ENCODE measurements at places on chromosomes 13 and 19.

GRCh38 chr13:34459856-34460255, 482.2 kb upstream of the NBEA start:
- DNase-seq, result no peak

- DNase-seq, result no peak
These were observed 49.5 kb downstream of the STARD13 start for GRCh38 chr13:33236021-33236420.

- no peak for DNase-seq
These were observed 95.7 kb upstream of the C1QTNF9B start for GRCh38 chr13:23992781-23993679.

DNA sequence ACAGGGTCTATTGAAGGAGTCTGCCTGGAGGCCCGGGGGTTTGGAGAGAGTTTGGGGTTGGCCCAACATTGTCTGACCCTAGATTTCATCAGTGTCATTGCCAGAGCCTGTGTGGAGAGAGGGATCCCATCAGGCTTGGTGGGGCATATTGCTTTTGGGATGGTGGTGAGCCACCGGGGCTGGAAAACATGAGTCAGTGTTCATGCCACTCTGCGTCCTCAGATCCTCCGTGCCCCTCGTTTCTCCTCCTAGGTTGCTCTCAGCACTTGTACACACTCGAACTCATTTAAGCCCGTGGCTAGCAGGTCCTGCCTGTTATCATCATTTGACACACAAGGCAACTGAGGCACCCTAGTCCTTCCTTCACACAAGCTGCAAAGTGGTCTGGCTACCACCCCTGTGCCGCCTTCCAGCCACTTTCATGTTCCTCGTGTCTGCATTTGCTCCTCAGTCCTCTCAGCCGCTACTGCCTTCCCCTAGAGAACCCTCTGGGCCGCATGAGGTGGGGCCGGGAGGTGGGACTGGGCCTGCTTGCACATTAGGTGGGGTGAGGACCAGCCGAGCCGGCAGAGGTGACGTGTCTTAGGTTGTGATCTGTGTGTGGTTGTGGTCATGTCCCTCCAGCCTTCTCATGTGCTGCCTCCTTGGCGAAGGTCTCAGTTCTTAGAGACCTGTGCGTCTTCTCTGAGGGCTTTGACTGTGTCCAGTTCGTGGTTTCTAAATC, 3.6 kb downstream of the NACC1 start:
- no peak for DNase-seq

DNA sequence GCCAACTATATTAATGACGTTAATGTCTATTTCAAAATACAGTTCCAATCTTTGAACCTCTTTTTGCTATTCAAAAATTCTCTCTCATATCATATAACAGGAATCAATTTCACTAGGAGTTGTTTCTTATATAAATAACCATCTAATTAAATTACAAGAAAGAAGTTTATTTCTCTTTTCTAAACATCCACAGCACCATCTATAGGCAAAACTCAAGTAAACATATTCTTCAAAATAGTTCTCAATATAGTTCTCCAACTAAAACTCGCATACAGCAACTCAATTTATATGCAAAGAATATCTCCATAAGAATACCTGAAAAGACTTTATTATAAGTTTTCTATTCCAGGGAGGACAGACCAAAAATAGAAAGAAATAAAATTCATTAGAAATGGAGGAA, 65.6 kb downstream of the RBM26 start:
- no peak for DNase-seq
